ENCODE measurements at places on chromosomes 2 and 18.

- no peak for DNase-seq
These were observed 25.6 kb downstream of the GNLY start for GRCh38 chr2:85719609-85720240.

GRCh38 chr2:8319219-8319618 lies 362.6 kb upstream of the ID2 start:
- no peak for DNase-seq

- no peak for DNase-seq
These were observed 62.6 kb downstream of the ODC1 start for GRCh38 chr2:10385501-10385900.

DNA sequence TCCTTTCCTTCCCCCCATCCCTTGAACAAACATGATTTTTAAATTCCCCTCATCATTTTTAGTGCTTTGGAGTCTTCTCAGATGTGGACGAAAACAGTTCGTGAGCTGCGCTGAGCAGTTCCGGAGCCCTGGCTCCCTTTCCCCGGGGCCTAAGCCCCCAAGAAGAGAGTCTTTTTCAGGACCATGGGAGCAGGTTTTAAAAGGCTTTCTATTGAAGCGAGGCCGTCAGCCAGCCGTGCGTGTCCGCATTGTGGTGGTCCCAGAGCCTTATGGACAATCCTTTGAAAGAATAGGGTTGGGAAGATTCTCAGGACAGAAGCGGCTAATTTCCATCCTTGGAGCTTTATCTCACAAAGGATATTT lies 290.7 kb downstream of the SOX11 start:
- no peak for DNase-seq

- DNase-seq: no peak
These were observed 645.3 kb upstream of the DDX18 start for GRCh38 chr2:117169036-117169765.

DNA sequence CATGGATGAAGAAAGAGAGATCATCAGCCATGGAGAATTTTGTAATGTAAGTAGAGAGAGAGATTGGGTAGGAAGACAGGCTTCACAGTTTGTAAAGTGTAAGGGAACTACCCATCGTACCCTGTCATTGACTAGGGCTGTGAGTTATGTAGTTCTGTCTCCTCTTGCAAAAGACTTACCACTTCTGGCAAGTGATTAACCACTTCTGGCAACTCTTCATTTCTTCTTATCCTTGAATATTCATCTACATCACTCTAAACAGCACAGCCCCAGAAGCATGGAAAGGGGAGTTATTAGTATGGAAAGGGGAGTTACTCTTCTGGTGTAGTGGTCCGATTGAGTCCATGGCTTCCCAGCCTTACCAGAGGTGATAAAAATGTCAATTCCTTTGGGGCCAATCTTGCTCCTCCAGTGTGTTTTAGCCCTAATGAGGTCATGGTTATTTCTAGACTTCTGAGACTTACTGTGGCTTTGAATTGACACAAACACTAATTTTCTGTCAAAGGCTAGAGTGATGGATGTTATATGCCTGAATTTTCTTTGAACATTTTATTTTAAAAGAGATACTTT lies 52.0 kb downstream of the STAT1 start:
- DNase-seq: no peak

DNA sequence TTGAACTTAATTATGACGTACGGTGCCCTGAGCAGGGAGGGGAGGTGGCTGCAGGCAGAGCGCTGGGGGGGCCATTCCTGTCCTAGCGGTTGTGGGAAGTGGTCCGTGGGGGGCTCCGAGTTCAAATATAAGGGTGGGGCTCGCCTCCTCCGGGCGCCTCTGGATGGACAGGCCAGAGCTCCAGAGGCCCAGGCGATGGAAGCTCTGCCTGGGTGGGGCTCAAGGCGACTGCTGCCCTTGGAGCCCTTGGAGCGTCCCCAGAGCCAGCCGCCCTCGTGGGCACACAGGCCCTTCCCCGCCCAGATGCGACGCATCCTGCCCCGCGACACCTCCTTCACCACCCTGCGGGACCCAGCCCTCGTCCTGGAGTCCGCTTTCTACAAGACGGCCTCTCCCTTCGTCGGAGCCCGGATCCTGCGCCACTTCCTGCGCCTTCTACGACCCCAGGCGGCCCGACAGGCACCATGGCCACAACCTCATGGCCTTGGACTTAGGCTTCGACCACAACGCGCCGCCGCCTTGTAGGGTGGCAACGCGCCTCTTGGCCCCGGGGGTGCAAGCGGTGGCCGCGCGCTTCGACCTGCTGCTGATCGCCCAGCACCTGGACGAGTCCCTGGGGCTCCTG lies 10.5 kb downstream of the AQP12B start:
- DNase-seq: no peak

- no peak for DNase-seq
These were observed 179.4 kb downstream of the SEPTIN10 start for GRCh38 chr2:109434351-109434750.

DNA sequence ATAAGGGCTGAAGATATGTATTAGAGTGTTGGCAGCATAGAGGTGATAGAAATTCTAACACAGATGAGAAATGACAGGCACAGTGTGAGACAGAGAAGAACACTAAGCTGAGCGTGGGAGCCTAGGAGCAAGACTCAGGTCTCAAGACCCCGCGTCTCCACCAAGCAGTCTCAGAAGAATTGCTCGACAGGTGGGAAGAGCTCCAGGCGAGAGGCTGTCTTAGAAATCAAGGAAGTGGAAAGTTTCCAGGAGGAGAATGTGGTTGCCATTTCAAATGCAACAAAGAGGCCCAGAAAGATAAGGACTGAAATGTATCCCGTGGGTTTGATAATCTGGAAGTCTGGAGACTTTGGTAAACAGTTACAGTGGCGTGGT lies 31.5 kb upstream of the CAB39 start:
- no peak for DNase-seq

GRCh38 chr2:238160206-238161129 lies 1.7 kb downstream of the ERFE start:
- no peak for DNase-seq

DNA sequence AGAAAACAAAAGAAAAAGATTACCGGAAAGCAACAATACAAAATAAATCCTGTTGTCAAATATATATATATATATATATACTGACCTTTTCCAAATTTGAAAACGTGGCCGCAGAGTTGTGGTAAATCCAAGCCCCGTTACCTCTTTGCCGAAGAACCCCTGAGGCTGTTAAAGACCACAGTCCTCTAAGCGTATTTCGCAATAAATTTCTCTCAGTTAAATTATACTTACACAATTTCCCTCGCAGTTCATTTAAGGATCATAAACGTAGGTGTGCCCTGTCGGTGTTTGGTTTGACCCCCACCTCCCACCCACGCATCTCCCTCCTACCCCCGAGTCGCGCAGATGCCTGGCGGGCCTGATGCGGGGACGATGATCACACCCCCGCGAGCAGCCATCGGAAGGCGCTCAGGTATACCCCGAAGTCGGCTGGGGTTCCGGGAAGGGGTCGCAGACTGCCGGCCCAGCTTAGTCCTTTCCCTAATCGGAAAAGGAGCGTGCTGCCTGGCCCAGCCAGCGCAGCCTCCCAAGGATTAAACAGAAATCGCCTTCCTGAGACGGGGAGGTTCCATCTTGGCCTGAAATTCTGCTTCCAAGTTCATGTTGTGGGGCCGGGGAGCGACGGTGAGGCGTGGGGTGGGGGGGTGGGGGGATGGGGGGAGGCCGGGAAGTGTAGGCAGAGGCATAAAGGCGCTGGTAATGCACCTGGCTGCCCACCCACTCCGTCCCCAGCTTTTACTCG lies 2.9 kb upstream of the MEIS1 start:
- no peak for DNase-seq

GRCh38 chr2:225725726-225726125 lies 326.2 kb downstream of the NYAP2 start:
- no peak for DNase-seq

DNA sequence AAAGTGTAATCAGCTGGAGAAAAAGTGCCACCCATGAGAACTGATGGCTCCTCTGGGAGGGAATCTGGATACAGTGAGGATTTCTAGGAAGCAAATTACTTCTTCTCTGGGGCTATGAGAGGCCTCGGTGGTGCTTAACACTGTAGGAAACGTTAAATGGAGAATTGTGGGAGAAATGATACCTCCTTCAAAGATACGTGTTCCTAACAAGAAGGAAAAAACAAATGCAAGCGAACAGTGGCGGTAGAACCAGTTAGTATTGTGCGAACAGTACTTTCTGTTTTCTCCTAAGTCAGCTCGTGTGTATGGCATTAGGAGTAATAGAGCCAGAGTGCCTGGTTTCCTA lies 587 bp upstream of the MTIF2 start:
- DNase-seq: no peak

- DNase-seq: peak; percentile 16
These were observed 147.7 kb downstream of the KLHL29 start for GRCh38 chr2:23532391-23533337.

- no peak for DNase-seq
These were observed 309.2 kb downstream of the NR4A2 start for GRCh38 chr2:156023229-156023869.

GRCh38 chr2:218032336-218033171 lies 29.8 kb upstream of the TNS1 start:
- no peak for DNase-seq

DNA sequence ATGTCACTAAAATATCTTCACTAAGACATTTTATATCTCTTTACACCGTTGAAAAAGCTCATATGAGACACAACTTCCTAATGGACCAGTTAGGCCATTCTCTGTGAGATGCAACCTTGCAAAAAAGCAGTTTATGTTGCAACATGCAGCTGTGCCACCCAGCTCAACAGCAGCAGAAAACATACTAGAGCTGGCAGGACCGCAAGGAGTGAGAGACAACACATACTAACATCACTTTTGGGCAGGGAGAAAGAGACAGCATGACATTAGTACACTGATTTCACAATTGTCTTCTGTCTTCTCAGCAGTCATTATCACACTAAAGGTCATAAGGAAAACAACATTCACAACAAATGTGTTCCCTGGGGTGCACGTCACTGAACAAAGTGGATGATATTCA lies 122.9 kb downstream of the EPB41L3 start:
- DNase-seq: no peak

DNA sequence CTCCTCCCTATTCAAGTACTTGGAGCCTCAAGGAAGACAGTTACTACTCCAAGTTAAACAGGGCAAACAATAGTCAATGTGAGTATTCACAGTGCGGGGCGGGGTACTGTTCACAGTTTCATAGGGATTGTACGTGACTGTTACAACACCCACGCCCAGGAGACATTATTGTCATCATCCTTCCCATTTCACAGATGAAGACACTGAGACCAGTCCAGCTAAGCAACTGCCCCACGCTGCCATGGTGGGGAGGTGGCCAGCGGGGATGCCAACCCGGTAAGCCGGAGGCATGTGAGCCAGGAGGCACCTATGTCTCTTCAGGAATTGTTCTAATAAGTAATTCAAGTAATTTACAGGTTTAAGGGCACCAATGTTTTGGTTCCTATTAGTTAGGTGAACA lies 982 bp downstream of the HJURP start:
- DNase-seq: no peak

DNA sequence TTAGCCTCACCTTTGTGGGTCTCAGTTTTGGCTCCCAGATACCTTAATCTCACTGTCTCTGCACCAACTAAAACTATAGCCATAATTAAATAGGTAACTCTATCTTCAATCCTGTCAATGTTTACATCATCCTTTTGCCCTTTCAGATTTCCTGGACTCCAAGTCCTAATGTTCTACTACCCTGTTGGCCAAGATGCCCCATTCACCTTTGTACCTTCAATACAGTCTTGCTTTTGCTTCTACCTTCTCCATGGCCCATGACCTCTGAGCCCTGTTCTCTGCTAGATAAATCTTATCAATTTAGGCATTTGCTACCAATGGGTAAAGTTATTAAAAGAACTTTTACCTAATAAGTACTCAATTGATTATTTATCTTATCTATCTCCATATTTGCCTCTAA lies 635.5 kb downstream of the ARHGAP15 start:
- DNase-seq: no peak

- DNase-seq: no peak
These were observed 114.7 kb downstream of the MTX2 start for GRCh38 chr2:176383836-176384442.

GRCh38 chr18:38038242-38038641 lies 472.6 kb upstream of the CELF4 start:
- no peak for DNase-seq

DNA sequence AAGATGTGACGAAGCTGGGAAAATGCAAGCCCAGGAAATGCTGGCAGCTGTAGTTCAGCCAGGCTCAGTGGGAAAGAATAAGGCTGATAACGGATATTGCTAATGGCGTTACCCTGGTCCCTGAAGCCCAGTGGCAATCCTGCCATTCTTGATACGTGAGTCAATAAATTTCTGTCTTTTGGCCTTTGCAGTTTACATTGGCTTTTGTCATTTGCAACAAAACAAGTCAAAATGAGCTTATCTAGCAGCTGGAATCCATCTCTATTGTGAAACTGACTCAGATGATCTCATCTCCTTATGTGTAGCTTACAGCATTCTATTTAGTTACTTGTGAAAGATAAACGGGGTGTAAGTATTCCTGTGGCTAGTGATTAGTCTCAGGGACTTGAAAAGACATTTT lies 43.8 kb downstream of the ARL6IP6 start:
- no peak for DNase-seq

DNA sequence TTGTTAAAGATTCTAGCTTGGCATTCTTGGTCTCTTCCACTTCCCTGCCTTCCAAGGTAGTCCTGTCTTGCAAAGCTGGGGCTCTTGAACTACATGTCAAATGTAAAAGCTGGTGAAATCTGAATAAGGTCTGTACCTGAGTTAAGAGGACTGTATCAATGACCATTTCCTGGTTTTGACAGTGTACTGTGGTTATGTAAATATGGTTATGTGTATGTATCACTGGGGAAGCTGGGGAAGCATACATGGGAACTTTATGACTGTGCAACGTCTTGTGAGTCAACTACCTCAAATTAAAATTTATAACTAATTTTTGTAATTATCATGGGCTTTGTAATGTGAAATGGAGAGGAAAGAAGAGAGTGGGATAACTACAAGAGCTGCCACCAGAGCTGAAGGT lies 81.7 kb downstream of the COL4A4 start:
- DNase-seq: no peak

GRCh38 chr18:32831781-32832180 lies 59.0 kb upstream of the KLHL14 start:
- DNase-seq: no peak

DNA sequence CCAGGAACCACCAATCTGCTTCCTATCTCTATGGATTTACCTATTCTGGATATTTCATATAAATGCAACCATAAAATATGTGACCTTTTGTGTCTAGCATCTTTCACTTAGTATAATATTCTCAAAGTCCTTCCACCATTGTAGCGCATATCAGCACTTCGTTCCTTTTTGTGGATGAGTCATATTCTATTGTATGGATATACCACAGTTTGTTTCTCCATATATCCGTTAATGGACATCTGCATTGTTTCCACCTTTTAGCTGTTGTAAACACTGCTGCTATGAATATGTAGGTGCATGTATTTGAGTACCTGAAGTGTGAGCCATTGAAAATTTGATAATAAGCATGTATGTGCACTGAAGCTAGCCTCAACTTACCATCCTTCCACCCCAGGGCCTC lies 80.1 kb downstream of the NBAS start:
- DNase-seq: no peak

GRCh38 chr2:17792515-17792914 lies 23.7 kb upstream of the MSGN1 start:
- DNase-seq: no peak

GRCh38 chr2:86525421-86526340 lies 37.6 kb downstream of the CHMP3 start:
- no peak for DNase-seq

- DNase-seq: no peak
These were observed 111.0 kb downstream of the B3GNT2 start for GRCh38 chr2:62306751-62307468.

- no peak for DNase-seq
These were observed 976.2 kb upstream of the FANCL start for GRCh38 chr2:59217360-59217759.

GRCh38 chr2:114006460-114006859 lies 116.6 kb downstream of the ACTR3 start:
- DNase-seq: no peak

Measured in stimulated activated CD4-positive, alpha-beta T cell treated with anti-CD3 and anti-CD28 coated beads, Interleukin-15, amount 100 ng/mL, for 1 hour (primary cell).